ENCODE measurements at places on chromosomes 7 and 10.

GRCh38 chr10:119207713-119208552 lies 562 bp downstream of the GRK5 start:
- DNase-seq = no peak

- no peak for DNase-seq
These were observed 49.6 kb downstream of the LGI1 start for GRCh38 chr10:93807371-93807770.

- no peak for DNase-seq
These were observed 59.8 kb downstream of the LRRN3 start for GRCh38 chr7:111150709-111151108.

GRCh38 chr10:124560377-124561105 lies 98.9 kb downstream of the LHPP start:
- no peak for DNase-seq
